Breast epithelium (tissue), 4 donors: ENCODE measurements at places on chromosomes 6 and 20.

- no peaks in the 10 kb centered on the region for H3K4me1 ChIP-seq
- DNase-seq: no peak
- H3K36me3 ChIP-seq: peaks cover 27% of the 10 kb centered on the region
- H3K27me3 ChIP-seq: no peaks in the 10 kb centered on the region
- H3K27ac ChIP-seq: no peak overlapping the region
These were observed 4.4 kb upstream of the FAM209A start for GRCh38 chr20:56520180-56520579.

DNA sequence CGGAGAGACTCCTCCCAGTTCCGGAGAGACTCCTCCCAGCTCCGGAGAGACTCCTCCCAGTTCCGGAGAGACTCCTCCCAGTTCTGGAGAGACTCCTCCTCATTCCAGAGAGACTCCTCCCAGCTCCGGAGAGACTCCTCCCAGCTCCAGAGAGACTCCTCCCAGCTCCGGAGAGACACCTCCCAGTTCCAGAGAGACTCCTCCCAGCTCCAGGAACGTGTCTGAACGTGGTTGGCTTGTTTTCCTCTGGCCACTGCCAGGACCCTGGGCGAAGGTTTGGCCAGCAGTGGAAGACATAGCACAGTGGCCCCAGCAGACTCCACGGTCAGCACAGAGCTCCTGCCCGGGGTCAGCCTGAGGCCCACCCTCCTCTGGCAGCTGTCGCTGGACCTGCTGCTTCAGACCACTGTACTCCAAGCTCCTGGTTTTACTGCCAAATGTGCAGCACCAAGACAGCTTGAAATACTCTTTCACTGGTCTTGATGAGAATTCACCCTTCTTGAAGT, 122.3 kb upstream of the AFDN start:
- H3K27me3 ChIP-seq: no peaks in the 10 kb centered on the region
- no peak for DNase-seq
- no peak overlapping the region for H3K4me3 ChIP-seq
- no peaks in the 10 kb centered on the region for H3K36me3 ChIP-seq

DNA sequence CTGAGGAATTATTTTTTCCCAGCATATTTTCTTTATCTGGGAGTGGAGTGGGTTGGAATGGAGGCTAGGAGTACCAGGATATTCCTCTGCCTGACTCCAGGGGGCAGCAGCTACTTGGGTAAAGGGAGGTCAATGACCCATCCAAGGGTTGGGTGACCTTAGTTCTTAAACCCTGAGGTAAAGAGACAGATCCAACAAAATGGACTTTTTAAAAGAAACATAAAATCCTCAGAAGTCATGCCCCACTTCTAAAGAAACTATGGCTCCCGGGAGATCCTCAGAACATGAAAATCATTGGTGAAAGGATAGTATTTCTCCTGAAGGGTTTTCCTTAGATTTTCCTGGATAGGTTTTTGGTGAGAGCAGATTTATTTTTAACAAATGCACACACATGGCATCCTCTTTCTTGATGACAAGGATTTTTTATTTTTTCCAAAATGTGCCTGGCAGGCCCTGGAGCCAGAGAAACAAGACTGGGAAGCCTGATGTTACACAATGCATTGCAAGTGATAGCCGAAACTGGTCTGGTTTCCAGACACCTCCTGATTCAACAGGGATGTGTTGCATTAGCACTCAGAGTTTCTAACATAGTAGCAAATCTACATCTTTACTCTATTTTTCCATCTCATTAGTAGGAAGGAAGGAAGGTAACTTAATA, 240.9 kb upstream of the BTBD3 start:
- no peak overlapping the region for H3K27ac ChIP-seq
- no peak for DNase-seq
- H3K27me3 ChIP-seq: no peaks in the 10 kb centered on the region

DNA sequence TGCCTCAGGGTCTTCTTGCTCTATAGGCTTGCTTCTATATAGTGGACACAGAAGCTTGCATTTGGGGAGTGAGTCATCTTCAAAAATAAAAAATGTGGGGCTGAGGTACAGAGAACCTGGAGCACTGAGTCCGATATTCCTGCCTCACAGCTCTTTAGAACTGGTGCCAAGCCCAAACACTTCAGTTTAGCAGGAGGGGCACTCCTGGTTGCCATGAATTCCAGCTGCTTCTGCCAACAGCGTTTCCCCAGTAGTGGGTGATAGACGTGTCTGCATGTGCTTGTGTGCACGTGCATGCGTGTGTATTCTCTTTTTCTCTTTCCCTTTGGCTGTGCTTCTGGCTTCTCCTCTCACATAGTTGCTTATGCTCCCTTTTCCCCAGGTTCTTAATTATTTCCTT, 11.9 kb downstream of the DNPH1 start:
- no peak overlapping the region for H3K4me3 ChIP-seq
- peaks cover 4% of the 10 kb centered on the region for H3K4me1 ChIP-seq
- DNase-seq: no peak

GRCh38 chr6:159880412-159880975, 10.3 kb upstream of the MAS1 start:
- no peak overlapping the region for H3K27ac ChIP-seq
- no peak for DNase-seq
- H3K27me3 ChIP-seq: no peaks in the 10 kb centered on the region
- no peak overlapping the region for H3K4me3 ChIP-seq
- no peaks in the 10 kb centered on the region for H3K36me3 ChIP-seq

DNA sequence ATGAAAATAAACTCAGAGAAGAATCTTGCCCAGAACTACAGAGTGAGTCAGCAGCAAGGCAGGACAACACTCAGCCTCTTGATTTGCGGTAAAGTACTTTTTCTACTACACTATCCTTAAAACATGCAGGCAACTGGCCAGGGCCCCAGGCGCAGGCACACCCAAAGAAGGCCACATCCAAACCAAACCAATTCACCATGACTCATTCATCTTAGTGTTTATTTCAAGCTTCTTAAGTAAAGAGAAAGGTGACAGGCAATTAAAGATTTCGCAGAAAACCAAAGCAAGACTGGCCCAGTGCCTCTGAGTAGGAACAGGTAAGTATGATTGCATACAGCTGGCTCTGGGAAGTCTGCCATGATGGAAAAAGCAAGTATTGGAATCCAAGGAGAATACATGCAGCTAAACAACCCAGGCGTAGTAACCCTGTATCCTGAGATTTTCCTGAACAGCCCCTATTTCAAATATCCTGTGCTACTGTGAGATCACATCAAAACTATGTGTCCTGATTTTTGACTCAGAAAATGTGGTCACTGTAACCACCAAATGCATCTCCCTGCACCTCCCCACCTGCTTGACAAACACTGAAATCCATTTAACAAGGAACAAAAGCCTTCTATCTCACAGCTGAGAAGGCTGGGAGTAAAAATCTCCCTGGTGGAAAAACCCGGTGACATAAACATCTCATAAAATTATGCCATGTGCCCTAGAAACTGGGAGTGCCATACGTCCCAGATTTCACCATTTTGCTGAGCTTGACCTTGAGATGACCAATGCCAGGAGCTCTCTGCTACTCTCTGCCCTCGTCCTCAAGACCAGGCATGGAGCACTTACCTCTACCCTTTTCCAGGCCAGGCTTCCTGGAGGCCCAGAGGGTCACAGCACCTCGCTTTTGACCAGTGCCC, 12.4 kb downstream of the WFDC3 start:
- no peak overlapping the region for H3K4me3 ChIP-seq
- DNase-seq: peak; percentile 95
- H3K27me3 ChIP-seq: no peaks in the 10 kb centered on the region
- no peaks in the 10 kb centered on the region for H3K4me1 ChIP-seq
- H3K27ac ChIP-seq: peak overlapping the region; percentile 98

DNA sequence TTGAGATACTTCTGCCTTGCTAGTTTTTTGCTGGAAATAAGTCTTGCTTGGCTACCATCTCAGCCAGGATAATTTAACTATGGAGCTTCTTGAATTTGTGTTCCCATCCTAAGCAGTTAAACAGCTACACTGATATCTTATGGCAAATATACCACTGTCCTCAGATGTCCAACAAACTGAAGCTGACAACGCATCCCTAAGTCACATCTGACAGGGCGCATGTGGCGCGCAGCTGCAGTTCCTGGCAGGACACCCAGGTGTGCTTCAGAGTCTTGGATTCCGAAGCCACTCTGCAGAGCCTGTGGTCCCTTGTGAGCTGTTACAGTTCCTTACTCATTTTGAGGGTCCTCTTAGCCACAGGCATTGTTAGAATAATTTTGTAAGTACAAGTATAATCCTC, 127.9 kb downstream of the WDR27 start:
- no peaks in the 10 kb centered on the region for H3K36me3 ChIP-seq
- no peaks in the 10 kb centered on the region for H3K4me1 ChIP-seq
- no peak overlapping the region for H3K4me3 ChIP-seq

GRCh38 chr20:37530696-37531095, 3.0 kb upstream of the BLCAP start:
- no peaks in the 10 kb centered on the region for H3K36me3 ChIP-seq
- no peak overlapping the region for H3K27ac ChIP-seq
- H3K27me3 ChIP-seq: no peaks in the 10 kb centered on the region
- H3K4me1 ChIP-seq: no peaks in the 10 kb centered on the region
- H3K4me3 ChIP-seq: no peak overlapping the region
- DNase-seq: no peak

GRCh38 chr6:163600781-163601180, 186.3 kb downstream of the QKI start:
- H3K27me3 ChIP-seq: no peaks in the 10 kb centered on the region
- H3K4me1 ChIP-seq: no peaks in the 10 kb centered on the region
- H3K36me3 ChIP-seq: no peaks in the 10 kb centered on the region
- DNase-seq: no peak
- no peak overlapping the region for H3K27ac ChIP-seq

GRCh38 chr20:44941120-44941691, 19.0 kb downstream of the TOMM34 start:
- no peaks in the 10 kb centered on the region for H3K27me3 ChIP-seq
- H3K4me3 ChIP-seq: no peak overlapping the region
- peaks cover 15% of the 10 kb centered on the region for H3K36me3 ChIP-seq
- H3K27ac ChIP-seq: no peak overlapping the region
- no peak for DNase-seq

- H3K4me3 ChIP-seq: no peak overlapping the region
- peaks cover 9% of the 10 kb centered on the region for H3K4me1 ChIP-seq
- peak overlapping the region; percentile 48 for H3K27ac ChIP-seq
- no peak for DNase-seq
- H3K27me3 ChIP-seq: no peaks in the 10 kb centered on the region
- no peaks in the 10 kb centered on the region for H3K36me3 ChIP-seq
These were observed 6.9 kb upstream of the C20orf203 start for GRCh38 chr20:32680544-32681174.

- no peaks in the 10 kb centered on the region for H3K27me3 ChIP-seq
- DNase-seq: no peak
- no peaks in the 10 kb centered on the region for H3K36me3 ChIP-seq
- H3K4me3 ChIP-seq: no peak overlapping the region
These were observed 35.2 kb downstream of the SLX4IP start for GRCh38 chr20:10470276-10470675.

DNA sequence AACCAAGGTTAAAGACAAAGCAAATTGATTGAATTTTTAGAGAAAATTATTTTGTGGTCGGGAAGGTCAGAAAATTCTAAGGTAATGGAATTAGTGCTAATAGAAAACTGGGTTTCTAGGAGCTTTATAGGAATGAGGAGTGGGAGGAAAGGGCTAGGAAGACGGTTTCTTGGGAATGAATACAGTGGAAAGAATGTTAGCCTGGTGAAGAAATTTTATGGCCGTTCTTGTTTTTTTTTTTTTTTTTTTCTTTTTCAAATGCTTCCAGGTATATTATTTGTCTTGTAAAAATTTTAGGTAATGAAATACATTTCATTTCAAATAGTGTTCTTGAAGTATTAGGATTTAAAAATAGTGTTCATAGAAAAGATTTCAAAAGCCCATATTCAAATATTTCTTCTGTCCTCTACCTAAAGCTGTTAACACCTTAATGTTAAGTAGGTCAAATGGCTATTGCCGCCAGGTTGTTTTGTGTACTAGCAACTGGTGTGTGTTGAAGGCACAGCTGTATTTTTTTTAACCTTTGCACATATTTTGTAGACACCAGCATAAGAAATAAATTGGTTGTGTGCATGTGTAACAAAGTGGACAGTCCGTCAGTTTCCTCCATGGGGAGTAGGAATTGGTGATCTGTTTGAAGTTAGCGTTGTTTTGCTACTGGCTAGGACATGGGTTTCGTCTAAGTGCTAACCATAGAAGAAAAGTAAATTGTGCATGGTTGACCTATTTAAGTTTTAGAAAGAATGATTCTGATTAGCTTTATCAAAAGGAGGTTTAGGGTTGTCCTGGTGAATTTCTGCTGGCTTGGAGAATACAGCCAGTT, 32.3 kb downstream of the AFDN start:
- H3K27me3 ChIP-seq: no peaks in the 10 kb centered on the region
- H3K27ac ChIP-seq: no peak overlapping the region
- no peak overlapping the region for H3K4me3 ChIP-seq
- H3K36me3 ChIP-seq: no peaks in the 10 kb centered on the region

DNA sequence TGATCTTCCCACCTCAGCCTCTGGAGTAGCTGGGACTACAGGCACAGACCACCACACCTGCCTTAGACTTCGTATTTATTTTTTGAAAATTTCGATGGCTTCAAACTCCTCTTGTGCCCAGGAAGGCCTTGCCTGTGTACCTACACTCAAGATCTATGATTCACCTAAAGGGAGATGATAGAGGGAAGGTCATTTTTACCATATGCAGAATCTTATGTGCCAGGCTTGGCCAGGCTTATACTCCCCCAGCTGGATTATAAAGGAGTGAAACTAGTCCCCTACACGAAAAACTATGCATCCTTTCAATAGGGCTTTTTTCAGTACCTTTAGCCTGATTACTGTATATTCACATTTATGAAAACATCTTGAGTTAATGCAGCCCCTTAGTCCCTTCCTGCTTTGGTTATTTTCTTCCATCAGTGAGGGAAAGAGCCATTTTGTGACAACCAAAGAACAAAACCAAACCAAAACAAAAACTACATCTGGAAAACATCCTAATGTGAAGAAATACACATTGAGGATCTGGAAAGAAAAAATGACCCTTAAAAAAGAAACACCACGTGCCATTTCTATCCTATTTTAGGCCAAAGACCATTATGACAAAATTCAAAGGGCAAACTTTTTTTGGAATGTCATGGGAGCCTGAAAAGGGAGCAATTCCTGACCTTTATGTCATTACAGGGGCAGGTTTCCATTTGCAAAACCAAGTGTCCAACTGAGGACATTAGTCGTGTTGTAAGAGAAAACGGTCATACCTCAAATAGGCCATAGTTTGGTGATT, 34.7 kb downstream of the RIPOR2 start:
- H3K27me3 ChIP-seq: no peaks in the 10 kb centered on the region
- DNase-seq: no peak
- H3K27ac ChIP-seq: no peak overlapping the region
- H3K4me1 ChIP-seq: no peaks in the 10 kb centered on the region
- H3K36me3 ChIP-seq: no peaks in the 10 kb centered on the region

DNA sequence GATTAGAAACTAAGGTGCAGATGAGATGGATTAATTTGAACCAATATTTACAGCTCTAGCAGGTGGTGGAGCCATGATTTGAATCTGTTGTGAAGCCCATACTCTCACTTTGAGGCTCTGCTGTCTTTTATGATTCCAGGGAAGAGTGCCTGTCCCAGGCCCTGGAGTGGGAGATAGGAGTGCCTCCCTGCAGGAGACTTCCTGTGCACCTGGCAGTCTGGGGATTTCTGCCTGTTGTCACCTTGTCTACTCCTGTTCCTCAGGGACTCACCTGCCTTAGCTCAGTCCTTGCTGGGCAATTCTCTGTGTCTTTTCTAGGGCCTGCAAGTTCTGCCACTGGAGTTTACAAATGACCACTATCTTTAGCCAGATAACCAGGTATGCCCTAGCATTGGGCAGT, 46.3 kb downstream of the SCAND1 start:
- DNase-seq: no peak
- no peak overlapping the region for H3K4me3 ChIP-seq
- H3K27ac ChIP-seq: no peak overlapping the region
- H3K36me3 ChIP-seq: no peaks in the 10 kb centered on the region
- no peaks in the 10 kb centered on the region for H3K4me1 ChIP-seq
- H3K27me3 ChIP-seq: no peaks in the 10 kb centered on the region
